ENCODE measurements at places on chromosomes 11 and 22.

- DNase-seq: no peak
Observed at GRCh38 chr11:71990701-71991100, 8.0 kb upstream of the IL18BP start.

DNA sequence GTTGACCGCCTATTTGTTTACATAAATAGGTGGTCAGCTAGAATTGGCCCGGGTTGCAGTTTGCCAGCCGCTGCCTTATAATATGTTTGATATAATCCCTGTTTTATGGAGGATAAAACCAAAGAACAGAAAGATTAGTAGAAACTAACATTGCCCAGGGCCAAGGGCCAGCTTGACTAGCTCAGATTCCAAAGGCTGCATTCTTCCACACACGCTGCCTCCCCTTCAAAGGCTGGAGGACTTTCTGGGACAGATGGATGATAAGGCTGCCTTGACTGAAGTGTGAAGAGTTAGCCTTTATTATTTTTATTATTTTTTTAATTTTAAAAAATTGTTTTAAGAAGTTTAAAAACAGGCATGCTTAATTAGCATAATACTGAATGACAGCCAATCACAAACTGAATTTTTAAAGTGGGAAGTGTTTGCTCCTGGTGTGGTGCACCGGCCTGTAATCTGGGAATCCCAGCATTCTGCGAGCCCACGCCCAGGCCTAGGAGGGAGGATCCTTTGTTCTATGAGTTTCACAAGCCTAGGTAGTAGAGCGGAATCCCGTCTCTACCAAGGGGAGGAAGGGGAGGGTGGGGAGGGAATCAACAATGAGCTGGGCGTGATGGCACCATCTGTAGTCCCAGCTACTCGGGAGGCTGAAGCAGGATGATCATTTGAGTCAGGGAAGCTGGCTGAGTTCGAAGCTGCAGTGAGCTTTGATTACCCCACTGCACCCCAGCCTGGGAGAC, 114.9 kb downstream of the NAV2 start:
- no peak for DNase-seq

DNA sequence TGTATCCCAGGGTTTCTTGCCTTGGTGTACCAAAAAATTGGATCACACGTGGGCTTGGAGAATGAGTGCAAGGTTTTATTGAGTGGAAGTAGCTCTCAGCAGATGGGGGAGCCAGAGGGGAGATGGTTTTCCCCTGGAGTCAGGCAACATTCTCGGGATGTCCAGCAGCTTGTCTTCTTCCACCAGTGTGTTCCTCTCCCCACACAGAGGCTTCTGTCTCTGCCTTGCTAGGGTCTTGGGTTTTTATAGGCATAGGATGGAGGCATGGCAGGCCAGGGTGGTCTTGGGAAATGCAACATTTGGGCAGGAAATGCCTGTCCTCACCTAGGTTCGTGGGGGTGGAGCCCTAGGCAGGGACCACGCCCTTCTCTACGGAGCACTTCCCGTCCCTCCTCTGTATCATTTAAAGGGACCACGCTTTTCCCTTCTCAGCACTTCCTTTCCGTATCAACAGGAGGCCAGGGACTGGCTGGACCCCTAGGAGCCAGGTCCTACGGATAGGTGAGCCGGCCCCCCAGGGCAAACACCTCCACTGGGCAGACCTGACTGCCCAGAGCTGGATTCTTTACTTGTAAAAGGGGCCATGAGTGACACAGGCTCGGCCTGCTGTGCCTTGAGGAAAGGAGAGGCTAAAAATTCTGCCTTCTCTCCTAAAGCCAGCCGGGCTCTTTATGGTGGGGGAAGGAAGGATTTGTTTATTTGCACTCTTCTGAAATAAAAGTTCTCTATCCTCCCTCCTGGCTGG, 55.3 kb upstream of the CCDC188 start:
- peak; percentile 73 for DNase-seq

- no peak for DNase-seq
Observed at GRCh38 chr22:27175021-27175838, 517.8 kb downstream of the MIAT start.

DNA sequence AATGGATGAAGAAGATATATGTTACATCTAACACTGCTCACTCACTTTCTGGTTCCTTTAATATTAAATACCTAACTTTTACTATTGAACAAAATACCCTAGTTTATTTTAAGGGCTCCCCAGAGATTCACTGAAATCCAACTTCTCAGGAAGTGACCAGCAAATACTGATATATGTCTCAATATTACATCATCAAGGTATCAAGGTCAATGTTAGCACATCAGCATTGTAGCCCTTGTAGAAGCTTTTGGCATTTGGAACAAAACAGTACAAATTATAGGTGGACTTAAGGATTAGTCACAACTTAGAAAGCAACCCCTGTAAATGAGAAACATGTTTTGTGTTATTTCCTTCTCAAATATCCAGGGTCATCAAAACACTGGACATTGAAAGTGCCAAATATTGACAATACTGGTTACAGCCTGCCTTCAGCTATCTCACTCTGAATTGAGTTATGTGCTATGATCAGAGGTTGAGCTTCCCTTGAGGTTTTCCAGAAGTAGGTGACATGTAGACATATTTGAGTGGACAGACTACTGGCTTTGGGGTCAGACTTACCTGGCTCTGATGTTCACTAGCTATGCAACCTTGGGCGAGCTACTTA, 1.9 kb upstream of the ATL3 start:
- no peak for DNase-seq

DNA sequence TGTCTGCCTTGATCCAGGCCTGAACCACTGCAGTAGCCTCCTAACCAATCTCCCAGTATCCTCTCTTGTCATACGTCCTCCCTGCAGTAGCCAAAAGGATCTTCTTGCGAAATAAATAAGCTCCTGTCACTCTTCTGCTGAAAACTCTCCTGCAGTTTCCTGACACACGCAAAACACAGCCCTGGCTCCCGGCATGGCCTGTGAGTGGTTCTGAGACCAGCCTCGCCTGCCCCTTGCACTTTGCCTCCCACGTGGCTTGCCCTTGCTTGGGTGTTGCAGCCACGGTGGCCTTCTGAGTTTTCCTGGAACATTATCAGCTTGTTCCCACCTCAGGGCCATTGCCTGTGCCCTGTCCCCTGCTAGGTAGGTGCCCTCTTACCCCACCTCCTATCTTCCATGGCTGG, 7.2 kb downstream of the ZC3H7B start:
- no peak for DNase-seq

DNA sequence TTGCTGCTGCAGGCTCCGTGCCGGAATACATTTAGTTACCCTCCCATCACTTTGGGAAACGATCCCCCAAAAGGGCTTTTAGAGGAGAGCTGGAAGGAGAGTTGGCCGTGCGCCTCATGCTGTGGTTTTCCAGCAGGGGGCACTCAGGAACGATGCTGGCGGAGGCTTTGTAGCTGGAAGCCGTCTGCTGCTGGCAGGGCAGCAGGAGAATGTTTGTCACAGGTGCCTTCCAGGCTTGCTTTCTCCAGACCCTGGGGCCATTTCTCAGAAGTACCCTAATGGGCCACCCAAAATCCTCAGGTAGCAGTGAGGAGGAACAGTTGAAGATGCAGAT, 30.0 kb upstream of the CABP7 start:
- DNase-seq: peak; percentile 51

GRCh38 chr11:134565343-134565891, 153.4 kb upstream of the B3GAT1 start:
- no peak for DNase-seq

DNA sequence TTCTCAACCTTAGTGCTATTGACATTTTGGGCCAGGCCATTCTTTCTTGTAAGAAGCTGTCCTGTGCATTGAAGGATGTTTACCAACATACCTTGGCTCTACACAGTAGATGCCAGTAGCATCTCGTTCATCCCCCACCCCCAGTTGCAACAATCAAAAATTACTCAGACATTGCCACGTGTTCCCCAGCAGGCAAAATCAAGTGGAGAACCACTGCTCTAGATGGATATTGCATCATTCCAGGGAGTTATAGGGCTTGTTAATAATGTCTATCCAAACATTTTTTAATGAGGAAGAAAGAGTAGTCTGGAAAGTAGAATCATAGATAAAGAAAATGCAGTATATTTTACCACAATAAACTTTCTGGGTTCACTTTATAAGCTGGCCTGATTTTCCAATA, 64.1 kb downstream of the PRMT3 start:
- no peak for DNase-seq

GRCh38 chr11:121376130-121376529, 76.0 kb upstream of the SORL1 start:
- no peak for DNase-seq

- DNase-seq: no peak
Observed at GRCh38 chr11:35321111-35321510, 98.2 kb downstream of the SLC1A2 start.

- no peak for DNase-seq
Observed at GRCh38 chr11:130103296-130103814, 33.7 kb downstream of the APLP2 start.

DNA sequence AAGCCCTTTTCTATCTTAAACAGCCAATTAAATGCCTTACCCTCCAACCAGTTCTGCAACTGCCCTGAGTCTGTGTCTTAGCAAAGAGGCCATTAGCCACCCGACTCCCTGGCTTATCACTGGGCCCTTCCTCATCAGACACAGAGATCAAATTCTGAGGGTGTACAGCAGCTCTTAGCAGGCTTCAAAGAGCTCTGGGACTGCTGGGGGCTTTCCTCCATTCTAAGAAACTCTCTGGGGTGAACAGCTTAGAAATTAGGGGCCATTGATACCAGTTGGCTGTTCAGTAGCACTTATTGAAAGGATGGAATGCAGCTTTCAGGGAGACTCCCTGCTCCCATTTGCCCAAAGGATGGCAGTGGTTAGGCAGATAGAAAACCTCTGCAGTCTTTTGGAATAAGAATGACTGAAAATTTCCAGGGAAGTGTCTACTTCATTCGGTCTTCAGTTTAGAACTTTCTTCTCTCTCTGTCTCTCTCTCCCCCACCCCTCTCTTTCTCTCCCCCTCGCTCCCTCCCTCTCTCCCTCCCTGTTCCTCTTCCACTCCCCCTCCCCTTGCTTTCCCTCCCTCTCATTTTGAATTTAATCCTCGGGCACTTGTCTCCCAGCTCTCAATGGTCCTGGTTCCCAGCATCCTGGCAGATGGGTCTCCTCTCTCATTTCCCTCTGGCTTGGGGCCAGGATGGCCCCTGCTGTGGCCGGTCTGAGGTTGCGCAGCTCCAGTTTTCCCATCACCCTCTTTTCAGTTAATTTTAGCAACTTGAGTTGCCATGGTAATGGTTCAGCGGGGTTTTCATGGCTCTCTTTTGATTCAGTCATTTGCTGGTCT, 76.4 kb downstream of the COMMD9 start:
- DNase-seq: no peak

DNA sequence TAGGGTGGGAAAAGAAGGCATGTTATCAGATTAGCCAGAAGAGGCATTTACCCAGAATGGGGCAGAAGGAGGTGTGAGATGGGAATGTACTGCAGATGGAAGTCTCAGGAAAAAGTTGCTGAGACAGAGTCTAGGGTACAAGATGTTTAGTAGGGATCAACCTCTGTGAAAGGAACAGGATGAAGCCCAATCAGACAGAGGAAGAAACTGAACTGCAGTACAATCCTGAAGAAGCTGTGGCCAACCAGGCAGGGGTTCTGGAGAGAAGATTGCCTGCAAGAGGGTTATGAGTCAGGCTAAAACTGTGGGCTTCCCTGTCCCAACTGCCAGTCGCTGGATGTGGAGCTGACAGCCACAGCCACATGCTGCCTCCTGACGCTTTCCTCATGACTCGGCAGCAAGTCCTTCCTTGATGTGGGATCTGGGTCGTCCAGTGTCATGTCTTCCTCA, 64.0 kb downstream of the CWC15 start:
- DNase-seq: no peak

DNA sequence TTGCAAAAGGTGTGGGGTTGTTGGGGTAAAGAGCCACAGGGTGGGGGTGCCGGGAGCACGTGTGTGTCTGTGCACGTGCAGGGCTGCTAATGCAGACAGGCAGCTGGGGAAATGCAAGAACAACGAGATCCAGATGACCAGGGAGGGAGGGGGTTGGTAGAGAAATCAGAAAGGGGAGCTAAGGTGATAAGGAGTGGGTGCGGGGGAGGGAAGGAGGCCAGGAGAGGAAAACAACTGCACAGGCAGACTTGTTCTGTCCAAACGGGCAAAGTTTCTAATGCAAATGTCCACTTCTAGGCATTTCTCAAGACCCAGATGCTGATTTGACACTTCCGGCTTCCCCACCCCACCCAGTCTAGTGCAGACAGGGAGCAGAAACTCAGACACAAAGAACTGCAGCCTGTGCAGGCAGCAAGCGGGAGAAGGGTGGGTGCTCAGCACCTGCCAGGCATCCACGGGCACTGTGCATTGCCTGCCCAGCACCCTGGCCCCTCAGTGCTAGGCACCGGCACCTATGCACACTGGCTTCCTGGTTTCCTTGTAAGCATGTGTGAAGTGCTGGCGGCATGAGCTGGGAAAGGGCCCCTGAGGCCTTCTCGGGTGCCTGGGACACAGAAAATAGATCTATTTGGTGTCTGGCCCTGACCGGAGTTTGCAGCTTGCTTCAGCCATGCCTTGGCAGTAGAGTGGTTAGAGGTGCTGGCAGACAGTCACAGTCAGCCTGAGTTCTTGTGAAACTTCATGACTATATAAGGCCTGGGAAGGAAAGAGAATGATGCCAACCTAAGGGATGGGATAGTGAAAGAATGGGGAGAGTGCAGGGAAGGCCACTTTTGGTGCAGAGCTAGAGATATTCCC, 220.1 kb upstream of the SORL1-AS1 start:
- DNase-seq: no peak

- no peak for DNase-seq
Observed at GRCh38 chr11:16001899-16002426, 354.4 kb downstream of the SOX6 start.

DNA sequence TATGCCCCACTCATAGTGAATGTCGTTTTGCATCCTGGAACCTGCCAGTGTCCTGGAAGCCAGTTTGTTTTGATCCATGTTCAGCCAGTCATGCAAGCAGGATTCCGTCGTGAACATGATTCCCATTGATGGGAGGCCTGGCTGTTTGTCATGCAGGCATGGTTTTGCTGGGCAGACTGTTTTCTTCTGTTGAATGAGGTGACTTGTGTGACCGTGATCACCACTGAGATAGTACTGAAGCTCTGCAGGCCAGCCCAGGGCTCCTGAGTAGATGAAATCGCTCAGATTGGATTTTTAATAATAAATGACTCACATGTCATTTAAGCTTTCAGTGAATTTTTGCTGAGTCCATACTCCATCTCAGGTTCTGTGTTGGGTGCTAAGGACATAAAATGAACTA, 117.8 kb downstream of the PDE2A start:
- no peak for DNase-seq

- no peak for DNase-seq
Observed at GRCh38 chr11:77154381-77155081, 26.5 kb downstream of the MYO7A start.

- DNase-seq: no peak
Observed at GRCh38 chr11:3074912-3075589, 17.8 kb upstream of the CARS1 start.

DNA sequence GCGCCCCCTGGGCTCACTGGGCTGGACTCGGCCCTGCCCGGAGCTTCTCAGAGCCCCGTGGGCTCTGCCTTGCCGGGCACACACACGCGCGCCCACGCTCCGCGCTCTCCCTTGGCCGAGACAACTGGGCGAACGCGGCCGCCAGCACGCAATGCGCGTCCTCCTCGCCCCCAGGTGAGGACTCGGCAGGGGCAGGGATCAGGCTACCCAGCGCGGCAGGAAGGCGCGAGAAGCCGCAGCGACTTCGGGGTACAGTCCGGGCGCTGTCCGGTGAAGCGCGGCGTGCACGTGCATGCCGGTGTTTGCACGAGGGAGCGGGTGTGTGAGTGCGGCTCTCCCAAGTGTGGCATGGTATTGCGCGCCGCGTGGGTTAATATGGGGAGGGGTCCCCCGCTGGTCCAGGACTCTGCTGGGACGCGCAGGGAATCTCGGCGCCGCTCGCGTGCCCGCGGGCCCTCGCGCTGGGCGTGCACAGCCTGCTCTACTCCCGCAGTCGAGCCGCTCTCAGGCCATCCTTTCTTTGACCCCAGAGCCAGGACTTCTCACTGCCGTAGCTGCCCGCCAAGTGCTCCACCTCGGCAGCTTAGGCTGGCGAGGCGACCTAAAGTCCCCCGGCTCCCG, 5.4 kb downstream of the WNT7B start:
- DNase-seq: no peak
